ENCODE measurements at places on chromosomes 7 and 10. TPM values are rescaled to one million over a fixed set of nuclear protein-coding genes. Genes with fewer than 3 reads are reported as not detected.

The GHRHR gene
- not detected for total RNA-seq

The SYT15 gene
- total RNA-seq = 0.92 TPM

The ABCF2 gene
- total RNA-seq = 62.2 TPM

The CLDN15 gene
- 1.8 TPM for total RNA-seq

The ADCY1 gene
- total RNA-seq = 0.28 TPM

The GIMAP2 gene
- total RNA-seq = 0.55 TPM

The PTN gene
- 27.8 TPM for total RNA-seq

The OPN1SW gene
- not detected for total RNA-seq

The TMEM130 gene
- total RNA-seq = 0.14 TPM

The PGAM2 gene
- total RNA-seq = 0.14 TPM

The GIMAP6 gene
- 0.14 TPM for total RNA-seq

All from smooth muscle cell of bladder (primary cell).